ENCODE measurements at places on chromosomes 2 and 18. TPM values are rescaled to one million over a fixed set of nuclear protein-coding genes. Genes with fewer than 3 reads are reported as not detected.
A peak's percentile ranks its signal among the peaks of the same experiment; 100 is the strongest.

GRCh38 chr2:172336681-172337080 is 90.7 kb upstream of the ITGA6 start:
- no peak for DNase-seq

DSEL gene
- 3.3 TPM for total RNA-seq

GRCh38 chr2:219041252-219041651 is at the start of gene CFAP65:
Gene CFAP65, minus strand, starts transcription at chr2:219041516. Its CDS starts 2,468 bp downstream, at chr2:219039048.
- peak; percentile 44 for DNase-seq

GRCh38 chr2:54212456-54212855 is 43.6 kb downstream of the TSPYL6 start:
- peak; percentile 89 for DNase-seq

GRCh38 chr18:56001576-56001975 is 413.6 kb upstream of the TCF4 start:
- no peak for DNase-seq

AQP12A gene
- not detected for total RNA-seq

Measured in bronchial epithelial cell (primary cell).